AG09319 (cell line): ENCODE measurements at places on chromosomes 7 and 10.

DNA sequence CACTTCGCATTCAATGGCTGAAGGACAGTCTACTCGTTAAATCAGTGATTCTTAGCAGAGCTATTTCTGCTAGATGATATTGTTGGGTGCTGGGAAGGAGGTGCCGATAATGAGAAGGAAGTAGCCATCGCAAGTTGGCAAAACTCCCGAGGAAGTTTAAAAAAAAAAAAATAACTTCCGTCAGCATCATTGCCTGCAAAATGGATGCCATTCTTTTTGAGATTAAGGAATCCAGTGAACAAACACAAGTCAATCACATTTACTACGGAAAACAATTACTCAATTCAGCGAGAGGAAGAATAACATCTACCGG lies 74.4 kb upstream of the SFMBT2 start:
- DNase-seq = no peak

DNA sequence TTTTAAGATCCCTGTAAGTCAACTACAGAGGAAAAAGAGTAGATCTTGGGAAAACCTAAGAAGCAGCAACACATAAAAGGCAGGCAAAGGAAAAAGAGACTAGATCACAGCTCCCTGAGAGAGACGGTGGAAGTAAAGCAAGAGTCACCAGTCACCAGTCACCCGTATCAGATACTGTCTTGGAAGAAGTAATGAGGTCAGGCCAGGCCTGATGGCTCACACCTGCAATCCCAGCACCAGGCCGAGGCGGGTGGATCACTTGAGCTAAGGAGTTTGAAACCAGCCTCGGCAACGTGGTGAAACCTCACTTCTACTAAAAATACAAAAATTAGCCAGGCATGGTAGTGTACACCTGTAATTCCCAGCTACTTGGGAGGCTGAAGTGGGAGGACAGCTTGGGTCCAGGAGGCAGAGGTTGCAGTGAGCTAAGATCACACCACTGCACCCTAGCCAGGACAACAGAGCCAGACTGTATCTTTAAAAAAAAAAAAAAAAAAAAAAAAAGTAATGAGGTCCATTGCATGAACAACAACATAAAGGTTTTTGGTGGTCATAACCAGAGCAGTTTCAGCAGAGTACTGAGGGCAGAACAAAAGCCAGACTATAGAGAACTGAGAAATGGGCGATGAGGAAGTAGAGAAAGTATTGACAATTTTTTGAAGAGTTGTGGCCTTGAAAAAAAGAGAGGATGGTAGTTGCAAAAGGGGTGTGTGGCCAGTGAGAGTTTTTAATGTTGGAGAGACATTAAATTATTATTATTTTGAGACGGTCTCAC lies 16.9 kb downstream of the ZNF713 start:
- no peak for DNase-seq

GRCh38 chr7:39624442-39624807 lies 1.1 kb downstream of the RALA start:
- no peak for DNase-seq

- no peak for DNase-seq
These were observed 75.6 kb downstream of the CCDC6 start for GRCh38 chr10:59830601-59831259.

DNA sequence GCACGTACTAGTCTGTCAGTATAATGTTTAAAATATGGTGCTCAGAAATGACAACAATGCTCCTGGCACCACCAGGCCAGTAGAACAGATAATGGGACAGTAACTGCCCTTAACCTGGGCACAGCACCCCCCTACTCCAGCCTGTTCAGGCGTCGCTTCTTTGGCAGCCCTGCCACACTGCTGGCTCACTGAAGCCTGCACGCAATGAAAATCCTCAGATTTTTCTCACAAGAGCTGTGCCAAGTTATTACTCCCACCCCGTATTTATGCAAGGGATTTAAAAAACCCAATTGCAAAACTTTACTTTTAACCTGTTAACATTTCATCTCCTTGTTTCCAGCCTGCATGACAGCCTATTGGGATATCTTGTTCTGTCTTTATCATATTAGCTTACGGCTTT lies 56.6 kb upstream of the LAMB1 start:
- DNase-seq = no peak

DNA sequence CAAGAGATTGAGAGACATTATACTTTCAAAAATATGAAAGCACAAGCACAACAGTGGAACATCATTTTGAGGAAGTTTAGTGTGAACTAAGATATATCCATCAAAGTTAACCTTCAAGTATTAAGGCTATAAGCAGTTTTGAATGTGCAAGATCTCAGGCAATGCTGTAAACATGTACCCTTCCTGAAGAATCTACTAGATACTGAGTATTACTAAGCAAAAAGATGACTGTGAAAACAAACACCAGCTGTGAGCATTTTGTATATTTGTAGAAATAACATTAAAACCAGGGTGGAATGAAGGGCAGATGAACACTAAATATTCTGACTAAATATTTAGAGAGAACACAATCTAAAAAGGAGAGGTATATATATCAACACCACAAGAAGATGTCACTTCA lies 41.3 kb upstream of the ADRA2A start:
- DNase-seq = no peak

GRCh38 chr7:23343806-23344475 lies 44.8 kb downstream of the MALSU1 start:
- no peak for DNase-seq

GRCh38 chr7:29610086-29610485 lies 46.5 kb downstream of the PRR15 start:
- DNase-seq = no peak

DNA sequence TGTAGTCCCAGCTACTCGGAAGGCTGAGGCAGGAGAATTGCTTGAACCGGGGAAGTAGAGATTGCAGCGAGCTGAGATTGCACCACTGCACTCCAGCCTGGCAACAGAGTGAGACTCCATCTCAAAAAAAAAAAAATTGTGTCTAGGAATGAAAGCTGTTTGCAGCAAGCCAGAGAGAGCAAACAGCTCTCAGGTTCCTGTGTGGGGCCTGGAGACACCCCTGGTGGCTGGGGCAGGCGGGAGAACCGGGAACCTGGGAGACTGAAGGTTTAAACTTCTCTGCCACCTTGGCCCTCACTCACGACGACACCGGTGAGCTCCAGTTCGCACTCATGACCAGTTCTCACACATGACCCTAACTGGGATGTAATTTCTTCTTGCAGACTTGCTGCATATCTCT lies 13.2 kb upstream of the UNCX start:
- no peak for DNase-seq

GRCh38 chr10:79128923-79129305 lies 60.1 kb downstream of the ZMIZ1 start:
- DNase-seq = no peak

GRCh38 chr10:26468291-26468690 lies 30.1 kb downstream of the APBB1IP start:
- no peak for DNase-seq

GRCh38 chr7:148738737-148739535 lies 40.2 kb downstream of the CUL1 start:
- no peak for DNase-seq

- DNase-seq = no peak
These were observed 171.0 kb downstream of the SND1 start for GRCh38 chr7:127822822-127823508.

DNA sequence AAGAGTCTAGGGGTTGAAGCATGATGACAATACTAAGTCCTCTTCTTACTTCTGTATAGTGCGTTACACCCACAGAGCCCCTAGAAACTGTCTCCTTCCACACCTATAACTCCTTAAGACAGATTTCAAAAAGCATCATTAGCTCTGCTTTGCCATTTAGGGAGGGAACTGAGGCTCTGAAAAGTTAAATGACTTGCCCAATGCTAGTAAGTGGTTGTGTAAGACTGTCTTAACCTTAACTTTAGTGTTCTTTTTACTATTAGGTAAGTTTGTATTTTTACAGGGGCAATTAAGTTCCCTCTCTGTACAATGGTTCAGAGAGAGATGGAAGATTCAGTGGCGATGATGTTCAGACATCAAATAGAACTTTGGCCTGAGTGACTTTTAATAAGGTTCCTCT lies 72.7 kb upstream of the ASAH2 start:
- DNase-seq = no peak

DNA sequence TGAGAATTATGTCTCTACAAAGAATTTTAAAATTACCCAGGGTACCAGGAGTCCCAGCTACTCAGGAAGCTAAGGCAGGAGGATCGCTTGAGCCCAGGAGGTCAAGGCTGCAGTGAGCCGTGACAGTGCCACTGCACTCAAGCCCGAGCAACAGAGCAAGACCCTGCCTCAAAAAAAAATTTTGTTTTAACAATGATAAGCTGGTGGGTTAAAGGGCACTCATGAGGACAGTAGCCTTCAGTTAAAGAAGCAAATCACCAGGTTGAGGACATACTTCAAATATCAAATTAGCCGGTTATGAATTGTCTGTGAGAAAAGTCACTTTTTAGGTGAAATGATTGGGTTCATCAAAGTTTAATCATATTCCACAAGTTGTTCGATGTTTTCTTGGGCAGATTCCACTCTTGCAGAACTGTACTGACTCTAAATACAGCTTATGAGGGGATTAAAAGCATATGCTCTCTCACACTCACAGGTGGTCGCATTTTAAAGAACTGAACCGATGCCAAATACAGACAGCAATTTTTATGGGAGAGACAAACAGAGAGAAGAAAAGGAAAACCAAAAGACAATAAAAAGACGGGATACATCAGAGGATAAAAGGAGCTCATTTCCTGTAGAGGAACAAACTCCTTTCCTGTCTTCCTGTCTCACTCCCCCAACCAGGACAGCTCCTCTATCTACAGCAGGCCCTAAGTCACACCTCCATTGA lies 582.8 kb upstream of the NRP1 start:
- DNase-seq = no peak

GRCh38 chr10:96038476-96039387 lies 4.7 kb upstream of the CCNJ start:
- DNase-seq = no peak

GRCh38 chr7:151405056-151405455 lies 4.8 kb downstream of the WDR86 start:
- DNase-seq = no peak

- no peak for DNase-seq
These were observed 133.1 kb downstream of the CD36 start for GRCh38 chr7:80771523-80771922.

- DNase-seq = no peak
These were observed 2.1 kb upstream of the LRMDA start for GRCh38 chr10:75429159-75429827.

DNA sequence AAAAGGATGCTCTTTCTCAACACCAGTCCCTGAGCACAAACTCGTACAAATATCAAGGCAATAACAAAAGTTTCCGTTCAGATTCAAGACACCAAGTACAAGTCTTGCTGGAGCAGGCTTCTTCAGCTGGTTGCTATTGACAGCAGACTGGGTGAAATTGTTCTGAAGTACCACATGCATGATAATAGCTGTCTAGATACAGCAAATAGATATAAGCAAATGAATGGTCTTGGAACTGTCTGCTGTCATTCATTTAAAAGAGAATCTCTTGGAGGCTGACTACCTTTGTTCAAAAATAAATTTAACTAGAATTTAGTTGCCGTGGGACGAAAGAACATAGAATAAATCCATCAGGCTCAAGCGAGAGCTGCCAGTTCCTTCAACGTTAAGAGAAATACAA lies 35.5 kb downstream of the SORCS1 start:
- no peak for DNase-seq

GRCh38 chr7:101998906-101999240 lies 181.4 kb downstream of the CUX1 start:
- DNase-seq = no peak

GRCh38 chr10:75650648-75651047 lies 219.2 kb downstream of the LRMDA start:
- no peak for DNase-seq

DNA sequence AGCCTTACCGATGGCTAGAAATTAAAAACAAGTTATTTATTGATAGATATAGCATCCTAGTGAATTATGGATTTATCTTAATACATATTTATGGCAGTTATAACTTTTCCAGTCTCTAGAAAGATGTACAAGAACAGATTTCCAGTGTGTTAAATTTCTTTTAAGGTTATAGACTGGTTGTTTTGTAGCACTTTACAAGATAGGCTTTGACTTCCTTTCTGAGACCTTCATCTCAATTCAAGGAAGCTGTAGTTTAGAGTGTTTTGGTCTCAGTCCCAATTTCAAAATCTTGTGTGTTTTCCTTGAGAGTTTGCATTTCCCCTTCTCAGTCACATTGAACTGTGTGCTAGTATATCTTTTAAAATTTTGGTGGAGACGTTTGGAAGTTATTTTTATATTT lies 30.1 kb downstream of the PLEKHA1 start:
- no peak for DNase-seq

DNA sequence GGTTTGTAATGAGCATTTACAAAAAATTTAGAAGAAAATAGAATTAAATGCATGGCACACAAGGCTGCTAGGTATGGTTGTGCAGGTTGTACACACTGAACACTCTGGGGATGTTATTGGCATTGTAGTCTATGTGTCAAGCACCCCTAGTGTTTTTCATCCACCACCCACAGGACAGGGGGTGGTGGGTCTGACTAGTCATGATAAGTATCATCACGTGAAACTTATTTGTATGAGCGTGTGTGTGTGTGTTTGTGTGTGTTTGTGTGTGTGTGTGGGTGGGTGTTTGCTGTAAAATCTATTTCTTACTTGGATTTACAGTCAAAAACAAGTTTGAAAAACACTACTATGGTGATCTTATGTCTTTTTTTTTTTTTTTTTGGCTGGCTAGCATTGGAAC lies 66.5 kb downstream of the MAP3K8 start:
- DNase-seq = no peak

GRCh38 chr10:101566333-101567164 lies 21.5 kb downstream of the POLL start:
- no peak for DNase-seq

DNA sequence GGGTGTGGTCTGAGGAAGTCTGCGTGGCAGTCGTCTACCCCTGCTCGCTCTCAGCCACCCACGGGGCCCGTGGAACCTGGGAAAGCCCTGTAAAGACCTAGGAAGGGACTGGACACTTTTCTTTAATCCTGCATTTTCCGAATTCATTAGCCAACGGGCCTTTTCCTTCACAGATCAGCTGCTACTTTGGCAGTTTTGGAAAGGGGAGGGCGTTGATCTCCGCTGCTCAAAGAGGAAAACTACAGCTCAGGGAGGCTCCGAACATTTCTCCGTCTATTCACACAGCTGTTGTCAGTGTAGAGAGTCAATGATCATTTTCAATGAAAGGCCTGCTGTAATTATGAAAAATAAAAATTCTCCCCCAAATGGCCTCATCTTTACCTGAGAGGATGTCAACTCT lies 450.1 kb upstream of the MKI67 start:
- DNase-seq = no peak

DNA sequence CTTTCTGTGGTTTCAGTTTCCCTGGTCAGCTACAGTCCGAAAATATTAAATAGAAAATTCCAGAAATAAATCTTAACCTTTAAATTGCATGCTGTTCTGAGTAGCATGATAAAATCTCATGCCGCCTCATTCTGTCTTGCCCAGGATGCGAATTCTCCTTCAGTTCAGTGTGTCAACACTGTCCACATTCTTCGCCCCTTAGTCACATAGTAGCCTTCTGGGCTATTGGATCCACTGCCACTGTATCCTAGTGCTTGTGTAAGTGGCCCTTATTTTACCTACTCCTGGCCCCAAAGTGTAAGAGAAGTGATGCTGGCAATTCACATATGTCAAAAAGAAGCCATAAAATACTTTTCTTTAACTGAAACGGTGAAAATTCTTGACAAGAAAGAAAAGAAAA lies 129.6 kb downstream of the ZWINT start:
- DNase-seq = no peak
